NCI-H1694 treated with DMSO at 0.1 percent for 48 hours (cell line): ENCODE measurements at places on chromosomes 7 and 10.

DNA sequence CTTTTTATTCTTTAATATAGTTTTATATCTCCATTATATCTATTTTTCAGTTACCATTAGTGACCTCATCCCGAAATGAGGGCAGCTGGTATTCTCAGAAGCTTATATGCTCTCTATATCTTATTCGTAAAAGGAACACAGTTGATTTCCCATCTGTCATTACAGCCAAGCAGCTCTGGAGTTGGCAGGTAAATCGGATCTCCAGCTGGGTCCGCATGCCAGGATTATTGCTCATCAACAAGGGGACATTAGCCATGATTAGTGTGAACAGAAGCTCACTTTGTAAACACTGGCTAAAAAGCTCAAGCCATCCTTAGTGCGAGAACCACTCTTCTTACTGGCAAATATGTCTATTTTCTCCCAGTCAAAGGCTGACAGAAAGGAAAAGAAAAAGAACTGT is 180.3 kb downstream of the NPSR1 start:
- DNase-seq = peak; percentile 72

DNA sequence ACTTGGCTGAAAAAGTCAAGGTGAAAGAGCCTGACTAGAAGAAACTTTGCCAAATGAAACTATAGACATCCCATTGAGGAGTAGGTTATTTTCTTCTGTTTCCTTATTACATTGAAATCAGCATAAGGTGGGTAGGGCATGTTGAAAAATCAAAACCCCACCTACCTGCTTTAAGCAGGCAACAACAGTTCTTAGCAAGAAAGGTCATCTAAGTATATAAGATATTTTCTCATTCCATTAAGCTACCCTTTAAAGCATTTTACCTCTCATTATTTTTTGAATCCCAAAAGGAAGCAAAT is 30.8 kb downstream of the ACADSB start:
- DNase-seq = no peak

GRCh38 chr10:17659365-17659764 is 15.4 kb downstream of the STAM start:
- no peak for DNase-seq

DNA sequence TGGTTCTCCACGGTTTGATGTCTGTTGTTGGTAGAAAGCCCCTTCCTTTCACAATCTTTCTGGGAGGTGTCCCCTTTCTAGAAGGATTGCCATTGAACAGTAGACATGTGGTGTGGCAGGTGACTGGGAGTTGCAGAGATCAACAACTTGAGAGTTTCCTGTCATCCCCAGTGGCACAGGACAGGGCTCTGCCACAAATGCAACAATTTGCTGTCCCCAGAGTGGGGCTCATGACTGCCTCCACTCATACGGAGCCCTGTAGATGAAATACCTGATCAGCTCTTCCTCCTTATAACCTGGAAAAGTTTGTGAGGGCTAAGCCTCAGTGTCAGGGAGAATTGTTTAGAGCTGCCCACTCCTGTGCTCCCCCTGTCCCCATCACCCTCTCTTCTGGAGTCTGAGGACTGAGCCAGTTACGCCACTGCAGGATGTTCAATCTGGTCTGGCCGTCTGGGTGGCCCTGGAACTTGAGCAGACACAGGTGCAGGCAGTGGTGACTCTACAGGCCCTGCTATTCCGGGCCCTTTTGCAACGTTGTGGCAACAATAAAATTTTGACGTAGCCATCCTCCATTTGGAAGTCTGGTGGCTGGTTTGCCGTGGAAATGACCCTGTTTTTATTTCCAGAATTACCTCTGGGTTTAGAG is 6.5 kb downstream of the DBNL start:
- no peak for DNase-seq

DNA sequence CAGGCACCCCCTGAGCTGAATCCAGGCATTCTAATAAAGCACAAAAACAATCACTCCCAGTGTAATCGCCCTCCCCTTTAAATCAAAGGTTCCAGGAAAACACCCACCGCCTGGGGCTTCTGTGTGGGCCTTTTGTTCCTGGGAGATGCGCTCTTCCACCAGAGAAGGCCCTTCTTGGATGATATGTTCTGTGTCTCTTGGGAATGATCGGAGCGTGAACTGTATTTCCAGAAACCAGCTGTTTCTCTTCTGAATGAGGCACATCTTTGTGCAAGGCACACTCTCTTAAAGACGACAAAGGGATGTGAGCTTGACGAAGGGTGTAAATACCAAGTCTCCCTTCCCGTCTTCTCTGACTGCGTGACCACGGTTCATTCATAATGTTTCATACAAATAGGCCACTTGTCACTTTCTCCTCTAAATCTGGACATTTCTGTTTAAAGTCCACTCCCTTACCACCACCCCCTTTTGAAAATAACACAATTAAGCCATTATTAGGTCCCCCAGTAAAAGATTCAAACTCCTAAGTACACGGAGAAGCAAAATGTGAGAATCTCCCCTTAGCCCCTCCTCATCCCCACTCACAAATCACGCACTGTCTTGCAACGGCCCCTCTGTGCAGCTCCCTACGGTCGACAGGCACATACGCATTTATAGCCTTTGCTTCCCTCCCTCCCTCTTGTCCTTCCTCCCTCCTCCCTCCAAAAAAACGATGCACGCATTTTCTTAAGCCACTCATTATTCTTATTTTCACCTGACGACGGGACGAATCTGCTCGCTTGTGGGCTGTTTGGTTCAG is 45.6 kb upstream of the ENO4 start:
- DNase-seq = no peak

GRCh38 chr7:30912021-30912730 is 523 bp downstream of the AQP1 start:
- DNase-seq = no peak

- DNase-seq = no peak
Measured at GRCh38 chr10:34557173-34557572, 257.9 kb downstream of the PARD3 start.

DNA sequence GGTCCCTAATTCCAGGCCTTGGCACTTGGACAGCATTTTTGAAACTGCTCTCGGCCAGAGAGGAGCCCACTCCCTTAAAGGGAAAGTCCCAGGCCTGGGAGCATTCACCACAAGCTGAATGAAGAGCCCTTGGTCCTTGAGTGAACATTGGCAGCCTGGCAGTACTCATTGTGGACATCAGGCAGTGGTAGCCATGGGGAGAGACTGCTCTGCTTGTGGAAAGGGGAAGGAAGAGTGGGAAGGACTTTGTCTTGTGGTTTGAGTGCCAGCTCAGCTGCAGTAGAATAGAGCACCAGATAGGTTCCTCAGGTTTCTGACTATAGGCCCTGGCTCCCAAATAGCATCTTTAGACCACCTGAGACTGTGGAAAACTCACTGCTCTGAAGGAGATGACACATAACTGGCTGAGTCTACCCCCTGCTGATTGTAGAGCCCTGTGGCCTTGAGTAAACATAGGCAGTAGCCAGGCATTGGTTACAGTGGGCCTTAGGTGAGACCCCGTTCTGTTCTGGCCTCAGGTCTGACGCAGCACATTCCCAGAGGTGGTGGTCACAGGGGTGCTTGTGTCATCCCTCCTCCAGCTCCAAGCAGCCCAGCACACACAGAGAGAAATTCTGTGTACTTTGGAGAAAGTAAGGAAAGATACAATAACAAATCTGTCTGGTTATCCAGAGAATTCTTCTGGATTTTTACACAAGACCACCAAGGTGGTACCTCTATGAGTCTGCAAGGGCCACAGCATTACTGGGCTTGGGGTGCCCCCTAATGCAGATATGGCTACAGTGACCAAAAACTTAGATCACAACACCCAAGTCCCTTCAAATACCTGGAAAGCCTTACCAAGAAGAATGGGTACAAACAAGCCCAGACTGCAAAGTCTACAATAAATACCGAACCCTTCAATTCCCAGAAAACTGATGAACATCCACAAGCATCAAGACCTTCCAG is 153.8 kb downstream of the GNAI1 start:
- DNase-seq = no peak

DNA sequence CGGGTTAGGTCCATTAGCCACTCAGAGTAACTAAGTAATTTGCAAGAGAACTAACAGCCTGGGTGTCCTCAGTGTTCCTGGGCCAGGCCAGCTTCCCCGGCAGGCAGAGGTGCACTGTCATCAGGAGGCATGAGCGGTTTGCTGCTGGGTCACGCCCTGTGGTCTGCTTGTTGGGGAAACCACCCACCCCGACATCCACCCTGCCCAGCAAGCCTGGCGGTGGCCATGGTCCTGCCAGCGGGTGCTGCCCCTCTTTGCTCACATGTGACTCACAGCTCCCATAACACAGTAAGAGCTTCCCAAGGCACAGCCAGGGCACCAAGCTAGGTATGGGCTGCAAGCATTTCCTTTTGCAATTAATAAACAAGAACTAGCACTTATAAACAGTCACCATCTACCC is 75.9 kb downstream of the RGS10 start:
- no peak for DNase-seq

DNA sequence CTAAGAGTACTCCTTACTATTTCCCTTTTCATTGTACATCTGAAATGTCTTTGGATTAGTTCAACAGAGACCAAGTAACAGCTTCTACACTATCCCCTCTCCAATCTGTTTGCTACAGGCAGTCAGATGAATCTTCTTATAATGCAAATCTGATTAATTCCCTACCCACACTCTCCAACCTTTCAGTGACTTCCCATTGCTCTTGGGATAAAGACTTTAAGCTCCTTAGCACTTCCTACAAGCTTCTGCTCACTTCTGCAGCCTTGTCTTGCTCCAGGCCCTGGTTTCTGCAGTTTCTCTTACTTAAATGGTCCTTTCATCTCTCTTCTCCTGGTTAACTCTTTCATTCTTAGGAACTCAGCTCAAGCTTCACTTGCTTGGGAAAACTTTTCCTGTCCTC is 65.2 kb upstream of the FEZF1 start:
- DNase-seq = no peak

- no peak for DNase-seq
Measured at GRCh38 chr7:106603346-106603745, 57.6 kb downstream of the CCDC71L start.

GRCh38 chr10:116331815-116332214 is 7.6 kb downstream of the CCDC172 start:
- no peak for DNase-seq

DNA sequence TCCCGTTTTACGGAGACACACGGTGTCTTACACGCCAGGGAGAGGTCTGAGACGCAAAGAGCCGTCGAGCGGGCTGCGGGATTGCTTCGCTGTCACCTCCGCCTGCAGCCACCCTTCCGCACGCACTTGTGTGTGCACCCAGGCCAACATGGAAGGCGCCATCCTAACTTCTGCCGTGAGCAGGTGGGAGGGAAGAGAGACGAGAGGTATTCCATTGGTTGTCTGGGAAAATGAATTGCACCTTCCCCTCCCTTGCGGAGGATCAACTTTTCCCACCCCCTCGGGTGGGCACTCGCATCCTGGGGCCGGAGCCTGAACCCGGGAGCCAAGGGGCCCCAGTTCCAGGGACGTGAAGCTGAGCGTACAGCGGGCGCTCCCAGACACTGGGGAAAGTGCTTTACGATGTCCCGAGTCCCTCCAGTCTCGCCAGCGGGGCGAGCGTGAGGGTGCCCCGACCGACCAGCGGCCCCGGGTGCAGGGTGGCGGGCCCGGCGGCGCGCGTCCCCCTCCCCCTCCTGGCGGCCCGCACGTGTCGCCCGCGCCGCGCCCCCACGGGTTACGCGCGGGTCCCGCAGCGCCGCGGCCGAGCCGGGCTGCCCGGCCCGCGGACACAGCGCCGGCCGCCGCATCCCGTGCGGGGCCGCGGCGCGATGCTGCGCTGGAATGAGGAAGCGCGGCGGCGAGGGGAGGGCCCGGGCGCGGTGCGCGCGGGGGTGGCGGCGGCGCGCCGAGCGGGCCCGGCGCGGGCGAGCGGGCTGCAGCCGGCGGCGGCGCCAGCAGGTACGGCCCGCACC is 984 bp upstream of the IKZF1 start:
- DNase-seq = no peak

GRCh38 chr10:73645251-73645650 is 4.0 kb upstream of the MYOZ1 start:
- no peak for DNase-seq

- DNase-seq = no peak
Measured at GRCh38 chr7:51289623-51290303, 26.8 kb downstream of the COBL start.

- no peak for DNase-seq
Measured at GRCh38 chr7:37481722-37482288, 33.1 kb upstream of the ELMO1 start.

- no peak for DNase-seq
Measured at GRCh38 chr7:32533276-32534029, 38.2 kb downstream of the AVL9 start.

GRCh38 chr10:100743626-100744135 is 1.7 kb upstream of the PAX2 start:
- DNase-seq = peak; percentile 73

GRCh38 chr7:55242613-55243012 is 122.5 kb upstream of the LANCL2 start:
- DNase-seq = no peak

- DNase-seq = no peak
Measured at GRCh38 chr7:30871655-30872054, 40.0 kb upstream of the AQP1 start.

GRCh38 chr10:81027706-81028105 is 490.0 kb downstream of the SH2D4B start:
- DNase-seq = no peak

DNA sequence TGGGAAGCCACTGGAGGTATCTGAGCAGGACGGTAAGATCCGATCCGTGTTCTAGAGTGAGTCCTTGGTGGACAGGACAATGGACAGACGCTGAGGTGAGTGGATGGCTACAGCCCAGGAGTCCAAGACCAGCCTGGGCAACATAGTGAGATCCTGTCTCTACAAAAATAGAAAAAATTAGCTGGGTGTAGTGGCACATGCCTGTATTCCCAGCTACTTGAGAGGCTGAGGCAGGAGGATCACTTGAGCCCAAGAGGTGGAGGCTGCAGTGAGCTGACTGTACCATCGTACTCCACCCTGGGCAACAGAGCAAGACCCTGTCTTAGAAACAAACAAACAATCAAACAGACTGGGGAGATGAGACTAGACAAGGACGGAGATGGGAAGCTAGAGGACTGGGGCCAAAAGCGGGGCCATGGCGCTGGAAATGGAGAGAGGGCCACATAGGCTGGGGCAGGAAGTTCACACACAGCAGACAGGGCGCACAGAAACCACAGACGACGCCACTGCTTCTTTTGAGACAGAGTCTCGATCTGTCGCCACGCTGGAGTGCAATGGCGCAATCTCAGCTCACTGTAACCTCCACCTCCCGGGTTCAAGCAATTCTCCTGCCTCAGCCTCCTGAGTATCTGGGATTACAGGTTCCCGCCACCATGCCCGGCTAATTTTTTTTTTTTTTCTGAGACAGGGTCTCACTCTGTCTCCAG is 24.7 kb downstream of the DAGLB start:
- no peak for DNase-seq

GRCh38 chr10:484925-485661 is 204.4 kb downstream of the DIP2C start:
- no peak for DNase-seq

- DNase-seq = no peak
Measured at GRCh38 chr7:11252011-11252607, 278.4 kb downstream of the PHF14 start.
